ENCODE measurements at places on chromosomes 1 and 21. TPM values are rescaled to one million over a fixed set of nuclear protein-coding genes. Genes with fewer than 3 reads are reported as not detected.

The ENAH gene
- total RNA-seq, result 434 TPM

The RGS4 gene
- total RNA-seq, result 14.1 TPM

The GPR3 gene
- total RNA-seq, result 0.56 TPM

The TDRKH gene
- 4.7 TPM for total RNA-seq

All from chondrocyte (in vitro differentiated cells).